ENCODE measurements at places on chromosomes 5 and 9.

- ATAC-seq = no peak
Observed at GRCh38 chr9:113497051-113497450, 33.5 kb downstream of the RGS3 start.

DNA sequence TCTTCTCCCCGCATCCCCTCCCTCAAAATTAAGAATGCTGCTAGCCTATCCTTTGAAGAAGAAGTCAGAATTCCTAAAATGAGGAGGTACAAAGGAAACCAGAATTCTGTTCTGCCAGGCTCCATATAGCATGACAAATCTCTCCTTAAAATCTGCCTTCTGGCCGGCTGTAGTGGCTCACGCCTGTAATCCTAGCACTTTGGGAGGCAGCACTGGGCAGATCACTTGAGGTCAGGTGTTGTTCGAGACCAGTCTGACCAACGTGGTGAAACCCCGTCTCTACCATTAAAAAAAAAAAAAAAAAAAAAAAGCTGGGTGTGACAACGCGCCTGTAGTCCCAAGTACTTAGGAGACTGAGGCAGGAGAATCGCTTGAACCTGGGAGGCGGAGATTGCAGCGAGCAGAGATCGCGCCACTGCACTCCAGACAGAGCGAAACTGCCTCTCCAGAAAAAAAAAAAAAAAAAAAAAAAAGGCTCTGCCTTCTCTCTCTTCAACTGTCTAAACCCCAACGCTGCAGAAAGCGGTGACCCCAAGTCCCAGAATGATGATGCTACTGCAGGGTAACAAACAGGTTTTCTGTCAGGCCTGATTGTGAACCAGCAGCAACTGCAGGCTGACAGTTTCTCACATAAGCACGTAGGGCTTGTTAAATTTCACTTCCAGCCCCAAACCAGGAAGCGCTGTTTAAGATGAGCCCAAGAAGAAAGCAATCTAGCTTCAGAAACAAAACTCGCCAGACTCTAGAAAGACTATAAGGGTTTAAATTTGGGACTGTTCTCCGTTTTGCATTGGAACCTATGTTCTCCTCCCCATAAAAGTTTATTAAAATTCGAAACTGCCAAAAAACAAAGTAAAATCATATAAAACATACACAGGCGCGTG, 963 bp upstream of the CAST start:
- ATAC-seq = no peak

GRCh38 chr9:9901624-9902023, 711.2 kb downstream of the PTPRD start:
- ATAC-seq = no peak

DNA sequence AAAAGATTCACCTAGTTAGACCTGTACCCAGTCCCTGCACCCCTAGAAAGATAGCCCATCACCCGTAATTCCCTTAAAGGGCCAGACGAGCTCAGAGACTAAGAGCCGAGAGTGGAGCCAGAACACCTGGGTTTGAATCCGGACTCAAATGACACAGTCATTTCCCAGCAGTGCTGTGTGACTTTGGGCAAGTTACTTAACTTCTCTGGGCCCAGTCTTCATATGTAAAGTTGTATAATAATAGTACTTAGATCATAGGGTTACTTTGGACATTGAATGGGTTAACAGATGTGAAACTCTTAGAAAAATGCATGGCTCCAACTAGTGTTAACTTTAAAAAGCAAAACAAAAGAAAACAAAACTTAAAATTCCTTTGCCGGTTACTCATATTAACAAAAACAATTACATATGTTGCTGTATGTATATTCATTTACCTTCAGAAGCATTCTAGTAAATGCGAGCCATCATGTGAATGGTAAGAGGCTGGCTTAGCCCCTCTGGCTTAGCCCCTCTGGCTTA, 40.4 kb upstream of the RASGRF2 start:
- no peak for ATAC-seq

DNA sequence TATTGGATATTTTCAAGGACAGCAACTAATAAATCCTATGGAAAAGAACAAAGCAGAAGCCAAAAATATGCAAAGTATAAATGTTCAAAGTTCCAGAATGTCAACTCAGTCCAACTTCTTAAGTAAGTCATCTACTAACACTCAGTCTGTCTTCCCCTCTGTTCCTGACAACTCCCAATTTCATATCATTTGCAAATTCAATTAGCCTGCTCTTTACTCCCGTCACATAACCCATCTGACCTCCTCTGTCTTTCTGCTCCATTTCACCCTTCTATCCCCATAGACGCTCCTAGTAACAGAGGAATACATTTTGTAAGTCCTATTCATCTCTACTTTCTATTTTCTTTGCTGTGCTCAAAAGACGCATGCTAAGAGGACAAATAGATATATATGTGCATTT, 659.8 kb upstream of the MEF2C start:
- no peak for ATAC-seq

DNA sequence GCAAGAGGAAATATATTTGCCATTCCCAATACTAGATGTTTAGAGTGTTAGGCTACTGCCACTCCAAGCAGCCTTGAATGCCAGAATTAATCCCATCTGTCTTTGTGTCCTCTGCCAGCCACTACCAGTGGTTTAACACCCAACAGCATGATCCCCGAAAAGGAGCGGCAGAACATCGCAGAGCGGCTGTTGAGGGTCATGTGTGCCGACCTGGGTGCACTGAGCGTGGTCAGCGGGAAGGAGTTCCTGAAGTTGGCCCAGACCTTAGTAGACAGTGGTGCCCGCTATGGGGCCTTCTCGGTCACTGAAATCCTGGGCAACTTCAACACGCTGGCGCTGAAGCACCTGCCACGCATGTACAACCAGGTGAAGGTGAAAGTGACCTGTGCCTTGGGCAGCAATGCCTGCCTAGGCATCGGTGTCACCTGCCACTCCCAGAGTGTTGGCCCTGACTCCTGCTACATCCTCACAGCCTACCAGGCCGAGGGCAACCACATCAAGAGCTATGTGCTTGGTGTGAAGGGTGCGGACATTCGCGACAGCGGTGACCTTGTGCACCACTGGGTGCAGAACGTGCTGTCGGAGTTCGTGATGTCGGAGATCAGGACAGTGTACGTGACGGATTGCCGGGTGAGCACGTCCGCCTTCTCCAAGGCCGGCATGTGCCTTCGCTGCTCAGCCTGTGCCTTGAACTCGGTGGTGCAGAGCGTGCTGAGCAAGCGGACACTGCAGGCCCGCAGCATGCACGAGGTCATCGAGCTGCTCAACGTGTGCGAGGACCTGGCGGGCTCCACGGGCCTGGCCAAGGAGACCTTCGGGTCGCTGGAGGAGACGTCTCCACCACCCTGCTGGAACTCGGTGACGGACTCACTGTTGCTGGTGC, 29.3 kb downstream of the AMBP start:
- ATAC-seq = no peak

DNA sequence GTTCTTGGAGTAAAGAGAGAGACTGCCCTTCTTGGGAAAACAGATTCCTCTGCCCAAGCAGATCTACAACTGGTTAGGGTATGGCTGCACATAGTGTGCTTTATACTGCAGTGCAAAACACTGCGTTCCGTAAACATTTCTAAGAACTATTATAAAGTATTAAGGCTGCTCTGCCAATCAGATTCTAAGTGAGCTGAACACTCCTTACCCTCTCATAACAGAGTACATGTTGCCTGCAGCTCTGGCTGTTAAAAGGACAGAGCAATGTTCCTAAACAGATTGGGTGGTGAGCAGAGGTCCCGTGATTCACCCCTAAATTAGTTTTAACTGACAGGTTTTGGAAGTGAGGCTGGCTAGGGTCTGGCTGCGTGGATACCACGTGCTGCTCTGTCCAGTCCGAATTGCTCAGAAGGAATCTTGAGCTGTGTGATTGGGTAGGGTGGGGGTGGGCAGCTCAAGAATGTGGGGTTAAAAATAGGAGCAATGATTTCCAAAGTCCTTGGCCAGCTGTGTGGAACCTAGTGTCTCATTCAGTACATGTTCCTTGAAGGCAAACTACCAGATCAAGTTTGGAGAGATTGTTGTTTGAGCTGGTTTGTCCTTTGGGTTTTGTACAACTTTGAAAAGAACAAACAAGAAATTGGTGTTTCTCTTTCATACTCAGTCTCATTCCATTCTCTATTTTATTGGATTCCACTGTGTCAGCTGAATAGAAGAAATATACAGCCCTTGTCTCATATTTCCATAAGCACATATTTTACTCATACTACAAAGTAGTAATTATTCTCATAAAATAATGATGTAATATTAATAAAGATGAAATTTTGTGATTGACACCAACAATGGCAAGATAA, 497.6 kb upstream of the CD180 start:
- peak; percentile 97 for ATAC-seq

- no peak for ATAC-seq
Observed at GRCh38 chr5:28822071-28822470, 1783.7 kb upstream of the CDH9 start.

- no peak for ATAC-seq
Observed at GRCh38 chr5:176658817-176659511, 11.7 kb downstream of the TSPAN17 start.

DNA sequence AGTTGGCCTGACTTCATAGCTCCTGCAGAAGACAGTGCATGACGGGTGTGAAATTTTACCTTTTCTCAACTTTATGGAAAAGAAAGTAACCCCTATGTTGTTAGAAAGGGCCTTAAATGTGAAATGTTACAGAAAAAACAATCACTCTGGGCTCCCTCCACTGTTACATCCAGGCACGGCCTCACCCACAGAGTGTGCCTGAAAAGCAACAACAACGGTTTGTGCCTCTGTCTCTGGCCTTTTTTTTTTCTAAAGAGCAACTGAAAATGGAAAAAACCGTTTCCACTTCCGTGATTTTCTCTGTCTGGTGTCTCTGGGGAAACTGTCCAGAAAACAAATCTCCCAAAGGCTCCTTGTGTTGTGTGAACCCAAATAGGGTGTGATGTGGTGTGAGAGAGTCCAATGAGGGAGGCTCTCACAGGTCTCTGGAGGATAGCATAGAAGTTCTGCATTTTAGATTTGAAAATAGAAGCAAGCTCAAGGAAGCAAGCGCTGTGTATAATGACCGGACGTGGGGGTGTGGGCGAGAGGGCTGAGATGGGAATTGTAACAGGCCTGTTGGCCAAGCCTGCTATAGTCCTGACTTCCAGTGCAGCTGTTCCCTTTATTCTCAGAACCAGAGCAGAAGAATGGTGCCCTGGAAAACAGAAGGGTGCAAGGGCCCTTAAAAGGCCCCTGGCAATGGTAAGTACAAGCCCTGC, 221.8 kb upstream of the TUT7 start:
- ATAC-seq = no peak

GRCh38 chr5:180006141-180006540, 65.4 kb downstream of the RNF130 start:
- ATAC-seq = no peak
